ENCODE measurements at places on chromosomes 11 and 22.

DNA sequence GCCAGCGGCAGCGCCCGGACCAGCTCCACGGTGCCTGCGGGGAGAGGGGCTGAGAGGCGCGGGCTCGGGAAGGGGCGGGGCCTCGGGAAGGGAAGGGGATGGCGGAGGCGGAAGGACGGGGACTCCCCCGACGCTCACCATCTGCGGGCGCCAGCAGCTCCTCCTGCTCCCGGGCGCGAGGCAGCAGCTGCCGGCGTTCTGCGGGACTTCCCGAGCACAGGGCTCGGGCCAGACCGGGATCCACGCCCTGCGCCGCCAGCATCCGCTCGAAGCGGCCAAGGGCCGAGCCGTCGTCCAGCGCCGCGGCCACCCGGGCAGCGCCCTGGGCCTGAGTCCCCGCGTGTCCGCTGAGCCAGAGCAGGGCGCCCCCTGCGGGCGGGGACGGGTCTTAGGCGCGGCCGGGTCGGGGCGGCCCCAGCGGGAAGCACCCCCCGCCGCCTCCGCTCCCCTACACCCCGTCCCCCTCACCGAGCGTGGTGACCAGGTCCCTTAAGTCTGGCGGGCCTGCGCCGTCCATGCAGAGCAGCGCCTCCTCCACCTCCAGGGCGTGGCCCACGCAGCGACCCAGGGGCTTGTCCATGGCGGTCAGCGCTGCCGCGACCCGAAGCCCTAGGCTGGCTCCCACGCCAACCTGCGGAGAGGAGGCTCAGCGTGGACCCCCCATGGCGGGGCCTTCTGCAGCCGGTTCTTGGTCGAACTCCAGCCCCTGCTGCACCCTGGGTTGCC is 873 bp upstream of the SCO2 start:
- DNase-seq, result peak; percentile 95

- no peak for DNase-seq
These were observed 12.6 kb downstream of the RDX start for GRCh38 chr11:110283862-110284261.

- DNase-seq, result peak; percentile 26
These were observed 22.2 kb downstream of the NUP50 start for GRCh38 chr22:45185718-45186514.

- peak; percentile 31 for DNase-seq
These were observed 48.0 kb downstream of the IGLL5 start for GRCh38 chr22:22935546-22936157.

GRCh38 chr22:25084405-25085107 is 115.1 kb upstream of the CRYBB3 start:
- DNase-seq, result no peak

DNA sequence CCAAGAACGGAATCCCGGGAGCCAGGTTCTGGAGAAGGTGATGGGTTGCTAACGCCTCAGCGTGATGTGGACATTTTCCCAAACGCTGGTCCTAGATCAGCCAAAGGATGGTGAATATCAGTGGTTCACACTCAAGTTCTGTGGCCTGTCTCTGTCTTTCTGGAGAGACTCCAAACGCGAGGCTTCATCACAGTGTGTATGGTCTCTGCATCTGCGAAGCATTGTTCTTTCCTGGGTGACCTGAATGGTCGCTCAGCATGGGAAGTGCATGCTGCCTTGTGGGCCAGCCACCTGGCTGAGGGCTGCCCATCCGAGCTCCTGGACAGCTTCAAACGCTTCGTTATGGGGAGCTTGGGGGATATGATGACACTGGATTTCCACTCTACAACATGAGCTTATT is 810.0 kb downstream of the TBC1D22A start:
- no peak for DNase-seq

GRCh38 chr11:18696638-18697225 is 1.8 kb upstream of the TMEM86A start:
- no peak for DNase-seq

GRCh38 chr11:3189196-3189843 is 24.2 kb upstream of the OSBPL5 start:
- no peak for DNase-seq

GRCh38 chr11:15555161-15555560 is 440.4 kb downstream of the INSC start:
- DNase-seq, result no peak

DNA sequence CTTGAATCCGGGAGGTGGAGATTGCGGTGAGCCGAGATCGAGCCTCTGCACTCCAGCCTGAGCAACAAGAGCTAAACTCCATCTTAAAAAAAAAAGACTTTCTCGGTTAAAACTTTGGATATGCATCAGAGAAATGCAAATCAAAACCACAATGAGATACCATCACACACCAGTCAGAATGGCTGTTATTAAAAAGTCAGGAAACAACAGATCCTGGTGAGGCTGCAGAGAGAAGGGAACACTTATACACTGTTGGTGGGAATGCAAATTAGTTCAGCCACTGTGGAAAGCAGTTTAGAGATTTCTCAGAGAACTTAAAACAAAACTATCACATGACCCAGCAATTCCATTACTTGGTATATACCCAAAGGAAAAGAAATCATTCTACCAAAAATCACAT is 619.4 kb upstream of the KIRREL3 start:
- DNase-seq, result no peak
